ENCODE measurements at places on chromosomes 13 and 19.

GRCh38 chr13:113186061-113186900 lies 22.2 kb downstream of the PCID2 start:
- no peak for DNase-seq

GRCh38 chr19:34459614-34460013 lies 21.9 kb upstream of the WTIP start:
- DNase-seq = no peak

- DNase-seq = no peak
These were observed 2.4 kb upstream of the CTU1 start for GRCh38 chr19:51110666-51110971.

GRCh38 chr13:114106991-114107685 lies 25.3 kb downstream of the RASA3 start:
- no peak for DNase-seq

DNA sequence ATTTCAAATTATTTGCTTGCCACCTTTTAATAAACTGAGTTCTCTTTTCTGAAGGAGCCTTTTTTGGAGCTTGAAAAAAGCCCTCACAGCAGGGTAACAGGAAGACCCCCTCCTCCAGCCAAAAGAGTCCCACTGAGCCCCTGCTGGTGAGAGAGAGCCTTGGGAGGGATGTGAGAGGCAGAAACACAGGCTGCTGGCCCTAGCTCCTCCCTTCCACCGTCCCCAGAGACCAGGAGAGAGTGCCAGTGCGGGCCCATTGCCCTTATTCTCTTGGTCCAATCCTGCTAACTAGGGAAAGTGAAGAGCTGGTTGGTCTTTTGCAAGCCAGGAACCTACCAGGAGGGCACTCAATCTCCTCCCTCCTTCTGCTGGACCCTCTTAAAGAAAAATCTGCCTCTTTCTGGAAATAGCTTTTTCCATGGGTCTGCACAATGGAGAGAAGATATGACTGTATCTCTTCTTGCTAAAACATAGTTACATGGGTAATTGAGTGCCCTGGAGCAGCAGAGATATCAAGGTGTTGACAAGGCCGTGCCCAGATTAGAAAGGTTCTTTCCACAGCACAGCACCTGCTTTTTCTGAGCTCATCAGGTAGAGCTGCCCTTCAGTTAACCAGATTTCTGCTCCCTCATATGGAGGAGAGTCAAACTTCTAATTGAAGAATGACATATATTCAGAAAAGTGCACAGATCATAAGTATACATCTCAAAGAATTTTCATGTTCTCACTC lies 113.9 kb downstream of the LRCH1 start:
- DNase-seq = no peak

GRCh38 chr19:3367628-3368440 lies 1.5 kb downstream of the NFIC start:
- no peak for DNase-seq

DNA sequence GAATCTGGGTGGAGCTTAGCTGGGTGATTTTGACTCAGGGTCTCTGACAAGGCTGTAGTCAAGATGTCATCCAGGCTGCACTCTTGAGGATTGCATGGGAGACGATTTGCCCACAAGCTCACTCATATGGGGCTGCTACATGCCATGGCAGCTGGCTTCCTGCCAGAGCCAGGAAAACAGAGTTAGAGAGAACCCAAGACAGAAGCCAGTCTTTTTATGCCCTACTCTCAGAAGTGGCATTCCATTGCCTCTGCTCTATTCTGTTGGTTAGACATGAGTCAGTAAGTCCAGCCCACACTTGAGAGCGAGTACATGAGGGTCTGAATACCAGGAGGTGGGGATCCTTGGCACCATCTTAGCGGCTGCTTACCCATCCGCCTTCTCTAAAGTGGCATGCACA lies 9.5 kb downstream of the POLR1D start:
- no peak for DNase-seq

GRCh38 chr13:45662162-45662561 lies 40.0 kb upstream of the CBY2 start:
- no peak for DNase-seq

DNA sequence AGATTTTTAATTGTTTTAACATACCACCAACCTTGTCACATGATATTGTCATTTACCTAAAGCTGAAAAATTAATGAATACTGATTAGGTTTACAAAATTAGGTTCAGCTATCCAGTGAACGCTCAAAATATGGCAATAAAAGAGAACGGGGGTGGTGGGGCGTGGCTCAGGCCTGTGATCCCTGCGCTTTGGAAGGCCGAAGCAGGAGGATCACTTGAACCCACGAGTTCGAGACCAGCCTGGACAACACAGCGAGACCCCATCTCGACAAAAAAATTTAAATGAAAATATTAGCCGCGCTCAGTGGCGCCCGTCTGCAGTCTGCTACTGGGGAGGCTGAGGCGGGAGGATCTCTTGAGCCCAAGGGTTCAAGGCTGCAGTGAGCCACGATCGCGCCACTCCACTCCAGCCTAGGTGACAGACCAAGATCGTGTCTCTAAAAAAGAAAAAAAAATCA lies 516 bp upstream of the FAM32A start:
- DNase-seq = no peak

DNA sequence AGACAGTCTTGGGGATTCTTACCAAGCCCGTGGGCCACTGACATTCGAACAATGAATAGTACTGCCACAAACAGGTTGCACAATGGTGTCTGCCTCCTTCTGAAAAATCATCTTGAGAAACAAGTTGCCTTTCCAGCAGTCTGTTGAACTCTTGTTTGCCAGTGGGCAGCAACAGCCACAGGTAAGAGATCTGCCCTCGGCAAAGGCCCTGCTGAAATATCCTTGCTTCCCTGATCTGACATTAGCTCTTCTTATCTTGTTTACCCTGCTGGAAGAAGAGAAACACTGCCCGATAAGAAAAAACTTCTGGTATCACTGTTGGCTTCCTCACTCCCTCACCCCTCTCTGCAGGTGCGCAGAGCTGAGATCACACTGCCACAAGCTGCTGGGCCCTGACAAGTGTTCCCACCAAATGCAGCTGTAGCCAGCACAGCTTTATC lies 2.0 kb downstream of the DOCK9 start:
- no peak for DNase-seq

- no peak for DNase-seq
These were observed 8.6 kb downstream of the GAS6 start for GRCh38 chr13:113855012-113855921.
